ENCODE measurements at places on chromosomes 4 and X.

DNA sequence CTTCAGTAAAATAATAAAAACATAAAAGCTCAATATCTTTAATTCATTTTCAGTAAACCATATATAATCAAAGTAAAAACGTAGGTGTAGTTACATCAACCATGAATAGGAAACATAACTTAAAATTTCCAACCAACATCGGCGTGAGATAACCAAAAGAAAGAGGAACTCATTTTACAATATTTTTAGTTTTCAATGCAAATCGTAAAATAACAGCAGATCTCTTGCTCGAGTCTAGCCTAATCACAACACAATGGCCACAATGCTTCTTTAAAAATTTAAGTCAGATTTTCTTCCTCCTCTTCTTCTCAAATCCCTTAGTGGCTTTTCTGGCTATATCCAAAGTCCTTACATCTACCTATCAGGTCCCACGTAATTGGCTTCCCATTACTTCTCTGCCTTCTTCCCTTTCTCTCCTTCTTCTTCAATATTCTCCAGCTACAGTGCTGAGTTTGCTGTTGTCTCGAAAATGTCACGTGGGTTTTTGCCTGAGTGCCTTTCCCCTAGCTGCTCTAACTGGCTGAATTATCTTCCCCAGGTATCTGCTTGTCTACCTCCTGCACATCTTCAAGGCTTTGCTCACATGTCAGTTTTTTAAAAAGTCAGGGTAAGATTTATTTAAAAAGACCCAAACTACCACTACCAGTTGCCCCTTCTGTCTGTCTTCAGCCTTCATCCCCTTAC, 90.9 kb upstream of the BANK1 start:
- DNase-seq: no peak

DNA sequence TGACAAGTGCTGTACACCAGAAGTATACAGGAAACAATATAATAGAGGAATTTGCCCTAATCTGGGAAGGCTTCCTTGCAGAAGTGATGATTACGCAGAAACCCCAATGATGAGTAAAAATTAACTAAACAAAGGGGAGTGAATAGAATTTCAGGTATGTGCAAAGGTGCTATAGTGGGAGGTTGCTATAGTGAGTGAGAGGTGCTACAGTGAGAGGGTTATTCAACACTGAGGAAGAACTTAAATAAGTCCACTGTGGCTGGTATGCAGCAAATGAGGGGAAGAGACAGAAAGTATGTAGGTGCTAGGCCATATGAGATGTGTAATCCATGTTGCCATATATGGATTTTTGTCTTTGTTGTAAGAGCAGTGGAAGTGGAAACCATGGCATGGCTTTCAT, 69.5 kb downstream of the TRIM2 start:
- no peak for DNase-seq

- no peak for DNase-seq
These were observed 342.9 kb upstream of the ADGRL3 start for GRCh38 chr4:60857130-60857753.

DNA sequence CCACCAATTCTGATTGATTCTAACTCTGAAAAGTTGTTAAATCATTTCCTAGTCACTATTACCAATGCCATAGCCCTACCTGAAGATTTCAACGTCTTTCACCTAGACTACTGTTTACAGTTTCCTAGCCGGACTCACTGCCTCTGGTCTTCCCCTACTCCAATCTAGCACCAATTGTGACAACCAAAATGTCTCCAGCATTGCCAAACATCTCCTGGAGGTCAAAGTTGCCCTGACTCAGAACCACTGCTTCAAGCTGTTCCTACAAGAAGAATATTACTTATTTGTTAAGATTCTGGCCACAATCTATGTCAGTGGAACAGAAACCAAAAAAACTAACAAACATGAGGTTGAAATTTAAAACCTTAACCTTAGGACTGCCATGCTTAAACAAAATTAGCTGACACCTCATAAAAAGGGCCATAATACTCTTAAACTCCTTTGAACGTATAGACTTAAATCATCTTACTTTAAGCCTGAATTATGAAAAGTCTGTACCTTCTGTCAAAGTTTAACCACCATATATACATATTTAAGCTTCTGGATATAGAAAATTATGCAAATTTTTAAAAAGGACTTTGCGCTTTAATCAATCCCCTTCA, 2.1 kb downstream of the PDS5A start:
- DNase-seq: no peak

GRCh38 chrX:12955882-12956703, 18.8 kb upstream of the TMSB4X start:
- peak; percentile 53 for DNase-seq

DNA sequence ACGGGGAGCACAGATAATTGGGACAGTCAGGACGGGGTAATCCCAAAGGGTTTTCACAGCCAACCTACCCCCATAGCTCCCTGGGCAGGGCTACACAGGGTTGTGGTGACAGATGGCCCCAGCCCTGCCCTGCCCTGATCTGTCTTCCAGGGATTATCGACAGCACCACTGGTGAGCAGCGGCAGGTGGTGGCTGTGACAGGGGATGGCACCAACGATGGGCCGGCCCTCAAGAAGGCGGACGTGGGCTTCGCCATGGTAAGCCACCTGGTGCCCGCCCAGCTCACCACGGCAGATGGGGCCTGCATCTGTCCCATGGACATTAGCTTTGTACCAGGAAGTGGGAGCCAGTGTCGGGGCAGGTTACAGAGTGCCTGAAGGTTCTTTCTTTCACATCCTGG, 39.3 kb downstream of the ATP2B3 start:
- no peak for DNase-seq

DNA sequence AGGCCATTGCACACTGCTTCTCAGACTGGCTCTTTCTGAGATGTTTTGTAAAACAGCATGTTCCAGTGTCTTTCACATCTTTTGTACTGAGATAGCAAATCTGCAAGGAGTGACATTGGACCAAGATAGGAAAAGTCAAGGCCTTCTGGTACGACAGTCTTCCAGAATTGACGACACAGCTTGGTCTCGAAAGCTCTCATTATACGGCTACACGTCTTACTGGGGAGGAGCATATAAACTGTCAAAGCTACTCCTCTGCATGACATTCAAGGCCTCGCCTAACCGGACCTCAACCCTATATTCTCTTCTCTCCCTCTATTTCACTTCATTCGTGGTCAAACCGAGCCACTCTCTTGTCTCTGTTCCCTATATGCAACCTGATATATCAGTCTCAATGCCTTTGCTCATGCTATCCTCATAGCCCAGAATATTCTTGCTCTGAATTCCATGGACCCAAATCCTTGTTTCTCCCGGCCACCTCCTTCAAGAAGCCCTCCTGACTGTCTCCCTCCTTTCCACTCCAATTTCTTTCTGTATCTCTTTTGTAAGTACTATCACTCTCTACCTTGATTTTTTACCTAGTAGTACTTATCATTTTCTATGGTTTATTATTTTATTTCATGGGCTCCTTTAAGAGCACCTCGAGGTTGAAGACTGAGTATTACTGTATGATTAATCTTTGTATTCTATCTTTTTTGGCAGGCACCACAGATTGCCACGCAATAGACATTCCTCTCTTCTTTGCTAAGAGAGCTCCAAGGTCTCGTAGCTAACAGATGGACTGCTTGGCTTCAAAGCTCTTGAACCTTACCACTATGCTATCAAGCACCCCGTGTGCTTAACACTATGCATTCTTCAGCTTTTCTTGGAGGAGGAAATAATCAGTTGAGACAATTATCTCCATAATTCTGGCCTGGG, 35.1 kb downstream of the RBM47 start:
- DNase-seq: no peak

DNA sequence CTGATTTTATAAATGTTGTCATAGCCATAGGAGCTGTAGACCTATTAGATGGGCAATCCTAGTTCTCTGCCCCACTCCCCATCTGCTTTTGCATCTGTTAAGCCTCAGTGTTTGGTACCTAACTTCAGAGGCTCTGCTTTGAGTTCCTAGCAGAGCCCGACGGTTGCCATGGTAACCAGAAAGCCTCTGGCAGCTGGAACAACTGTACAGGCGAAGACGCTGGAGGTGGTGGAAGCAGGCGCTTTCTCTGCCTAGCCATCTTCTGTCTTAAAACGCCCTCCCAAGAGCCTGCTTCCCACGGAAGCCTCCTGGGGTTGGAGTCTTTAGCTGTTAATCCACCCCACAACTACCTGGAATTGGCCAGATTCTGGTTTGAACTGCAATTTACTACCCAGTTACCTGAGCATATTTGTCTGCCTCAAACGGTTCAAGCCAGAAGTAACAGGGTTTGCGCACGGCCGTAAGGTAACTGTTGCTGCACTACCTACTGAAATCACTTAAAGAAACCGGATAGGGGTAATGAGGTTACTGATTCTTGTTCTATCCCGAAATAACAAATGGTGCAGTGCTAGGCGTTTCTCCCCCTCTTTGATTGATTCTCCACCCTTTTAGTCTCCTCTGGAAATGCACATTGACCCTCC, 1.0 kb upstream of the GABRG1 start:
- DNase-seq: no peak

Data from stimulated activated CD4-positive, alpha-beta T cell treated with anti-CD3 and anti-CD28 coated beads, Interleukin-4, amount 100 ng/mL, for 4 hours (primary cell).